ENCODE measurements at places on chromosomes 11 and 22. TPM values are rescaled to one million over a fixed set of nuclear protein-coding genes. Genes with fewer than 3 reads are reported as not detected.

Gene IL17REL
- 0.55 TPM for total RNA-seq

Gene LGR4
- total RNA-seq, result 350 TPM

Gene TXNRD2
- total RNA-seq, result 17.9 TPM

Gene CATSPER1
- not detected for total RNA-seq

Gene C11orf16
- total RNA-seq, result not detected

Gene MPST
- total RNA-seq, result 33.3 TPM
